ENCODE measurements at places on chromosomes 11 and 22.

GRCh38 chr22:30028731-30029130 is 51.5 kb upstream of the HORMAD2 start:
- DNase-seq, result no peak

DNA sequence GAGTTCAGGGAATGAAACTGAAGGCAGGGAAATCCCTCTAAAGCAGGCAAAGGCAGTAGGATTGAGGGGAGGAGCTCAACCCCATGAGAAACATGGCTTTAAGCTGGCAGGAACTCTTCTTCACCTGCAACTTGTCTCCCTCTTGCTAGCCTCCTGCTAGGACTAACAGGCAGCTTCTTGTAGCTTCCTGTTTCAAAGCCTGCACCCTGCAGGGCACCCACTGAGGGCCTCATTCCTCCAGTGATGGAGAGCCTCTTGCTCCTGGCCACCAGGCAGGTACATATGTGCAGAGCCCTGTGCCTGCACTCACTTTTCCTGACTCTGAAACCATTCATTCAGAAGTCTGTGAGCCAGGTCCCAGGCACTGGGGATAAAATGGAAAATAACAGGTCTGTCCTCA is 137.0 kb downstream of the SERGEF start:
- no peak for DNase-seq

GRCh38 chr11:79226126-79226525 is 214.7 kb downstream of the TENM4 start:
- DNase-seq, result no peak

GRCh38 chr11:63015521-63016215 is at the start of gene SLC22A8:
SLC22A8 (minus strand) TSS chr11:63015841; CDS start chr11:63014958, 883 bp downstream.
- no peak for DNase-seq

- no peak for DNase-seq
Measured at GRCh38 chr11:134498326-134499139, 86.5 kb upstream of the B3GAT1 start.

DNA sequence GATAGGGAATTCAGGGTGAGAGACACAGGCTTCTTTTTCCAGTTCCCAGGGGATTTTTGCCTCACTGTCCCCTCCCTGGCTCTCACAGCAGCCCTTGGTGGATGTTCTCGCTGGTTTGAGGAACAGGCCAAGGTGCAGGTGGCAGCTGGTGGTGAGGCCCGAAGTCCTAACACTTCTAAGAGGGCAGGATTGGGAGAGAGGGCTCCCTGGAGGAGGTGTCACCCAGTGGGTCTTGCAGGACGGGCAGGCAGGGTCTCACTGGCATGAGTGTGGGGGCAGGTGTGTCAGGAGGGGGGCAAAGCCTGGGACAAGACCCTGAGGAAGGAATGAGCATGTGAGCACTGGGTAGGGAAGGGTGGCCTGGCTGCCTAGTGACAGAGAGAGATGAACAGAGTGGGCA is 9.2 kb downstream of the ADORA2A start:
- DNase-seq, result no peak

- DNase-seq, result no peak
Measured at GRCh38 chr11:12842933-12843636, 166.0 kb upstream of the RASSF10 start.

Measured in progenitor cell of endocrine pancreas (in vitro differentiated cells).